ENCODE measurements at places on chromosomes 13 and 19.

- no peak for DNase-seq
Observed at GRCh38 chr19:35044317-35045117, 3.0 kb downstream of the HPN start.

GRCh38 chr19:3670796-3671679, 29.2 kb downstream of the PIP5K1C start:
- no peak for DNase-seq

DNA sequence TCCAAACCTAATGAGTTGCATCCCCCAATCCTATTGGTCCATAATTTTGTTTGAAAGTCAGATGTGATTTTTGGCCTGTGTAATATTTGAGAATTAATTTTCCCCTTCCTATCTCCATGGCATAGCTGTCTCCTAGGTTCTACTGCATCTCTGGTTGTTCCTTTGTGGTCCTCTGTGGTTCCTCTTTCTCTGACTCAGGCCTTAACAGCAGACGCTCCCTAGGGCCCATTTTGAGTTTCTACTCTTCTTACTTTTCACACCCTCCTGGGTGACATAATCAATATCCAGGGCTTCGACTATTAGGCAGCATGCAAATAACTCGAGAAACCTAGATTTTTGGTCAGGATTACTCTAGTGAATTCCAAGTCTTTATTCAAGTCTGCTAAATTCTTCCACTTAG, 160.7 kb downstream of the RFC3 start:
- DNase-seq, result no peak

- DNase-seq, result no peak
Observed at GRCh38 chr13:113238536-113238935, 29.1 kb downstream of the CUL4A start.

- no peak for DNase-seq
Observed at GRCh38 chr13:78121459-78122348, 203.1 kb upstream of the EDNRB start.

DNA sequence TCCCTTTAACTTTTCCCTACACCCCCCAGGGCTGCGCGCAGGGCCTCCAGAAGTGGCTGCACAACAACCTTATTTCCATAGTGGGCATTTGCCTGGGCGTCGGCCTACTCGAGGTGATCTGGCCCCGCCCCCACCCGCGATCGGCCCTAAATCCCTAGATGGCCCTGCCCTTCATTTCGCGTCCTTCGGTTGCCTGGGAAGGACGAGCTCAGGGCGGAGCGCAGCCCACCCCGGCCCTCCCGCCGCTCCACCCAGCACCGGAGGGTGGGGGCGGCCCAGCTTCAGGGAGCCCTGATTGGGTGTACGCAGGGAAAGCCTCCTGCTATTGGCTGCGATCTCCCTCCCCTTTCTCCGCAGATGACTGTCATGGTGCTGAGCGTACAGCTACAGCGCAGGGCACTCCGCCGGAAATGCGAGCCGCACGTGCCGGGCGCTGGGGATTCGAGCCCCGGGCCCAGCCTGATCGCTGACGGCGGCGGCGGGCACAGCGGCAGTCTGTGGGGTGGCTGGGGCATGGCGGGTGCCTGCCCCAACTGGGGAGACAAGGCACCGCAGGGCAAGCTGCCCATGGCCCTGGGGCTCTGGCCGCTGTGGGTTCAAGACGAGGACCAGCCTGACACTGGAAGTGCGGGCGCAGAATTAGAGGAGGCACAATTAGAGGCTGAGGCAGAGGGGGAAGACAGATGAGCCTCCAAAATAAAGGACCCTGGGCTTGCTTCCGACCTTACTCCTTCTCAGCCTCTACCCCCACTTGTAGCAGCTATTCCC, 4.3 kb downstream of the CD37 start:
- peak; percentile 87 for DNase-seq

- no peak for DNase-seq
Observed at GRCh38 chr13:110070511-110071120, 236.3 kb downstream of the COL4A1 start.

GRCh38 chr13:104962411-104962810, 1573.1 kb downstream of the EFNB2 start:
- no peak for DNase-seq

DNA sequence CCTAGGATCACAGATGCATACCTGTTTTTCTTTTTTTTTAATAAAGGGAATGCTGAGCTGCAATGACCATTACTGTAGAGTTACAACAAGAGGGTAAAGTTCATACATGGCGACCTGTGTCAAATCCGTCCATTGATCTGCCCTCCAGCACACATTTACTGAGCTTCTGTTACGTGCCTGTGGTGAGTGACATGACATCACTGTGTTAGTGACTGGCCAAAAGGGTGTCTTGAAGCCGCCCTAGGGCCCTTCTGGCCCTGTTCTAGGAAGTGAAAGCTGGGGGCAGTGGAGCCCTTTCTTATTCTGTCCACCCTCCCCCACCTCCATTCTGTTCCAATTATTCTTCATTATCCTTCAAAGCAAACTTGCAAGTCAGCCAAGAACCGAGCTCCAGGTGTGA, 66.3 kb downstream of the ZIC5 start:
- no peak for DNase-seq

All from PC-9 (cell line).